ENCODE measurements at places on chromosomes 2 and 18.

DNA sequence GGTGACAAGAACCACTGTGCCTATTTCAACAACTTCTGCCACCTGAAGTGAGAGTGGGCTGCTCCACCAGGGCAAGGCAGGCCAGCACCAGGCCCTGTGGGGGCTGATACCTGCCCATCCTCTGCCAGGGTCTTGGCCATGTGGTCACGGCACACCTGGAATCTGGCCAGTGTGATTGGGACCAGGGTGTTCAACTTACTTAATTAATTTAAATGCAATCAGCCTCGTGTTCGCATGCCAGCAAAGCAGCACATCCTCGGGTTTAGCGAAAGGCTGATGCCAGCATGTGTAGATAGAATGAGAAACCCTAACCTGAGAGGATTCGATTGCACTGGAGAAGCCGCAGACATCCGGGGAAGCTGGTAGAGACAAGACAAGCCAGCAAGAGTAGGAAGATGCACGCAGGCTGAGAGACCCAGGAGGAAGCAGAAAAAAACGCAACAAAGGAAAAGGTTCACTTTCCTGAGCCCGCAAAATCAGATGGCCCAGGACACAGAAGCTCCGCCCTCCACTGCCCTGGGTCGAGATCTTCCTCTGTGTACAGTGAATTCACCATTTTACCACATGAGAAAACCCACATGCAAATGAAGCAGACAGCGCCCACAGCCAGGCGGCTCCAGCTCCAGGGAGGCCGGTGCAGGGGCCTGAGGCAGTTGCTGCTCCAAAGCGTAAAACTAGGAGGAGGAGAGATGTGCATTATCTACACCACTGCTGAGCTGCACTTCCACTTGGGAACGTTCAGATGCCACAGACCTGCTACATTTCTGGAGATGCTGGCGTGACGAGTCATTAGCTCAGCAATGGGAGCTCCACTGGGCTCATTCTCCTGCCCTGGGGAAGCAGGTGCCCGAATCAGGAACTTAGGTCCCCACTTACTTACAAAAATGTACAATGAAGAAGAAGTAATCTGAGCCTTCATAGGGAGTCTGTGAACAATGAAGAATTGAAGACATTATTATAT lies 92.1 kb downstream of the TMEM18 start:
- DNase-seq = peak; percentile 8

DNA sequence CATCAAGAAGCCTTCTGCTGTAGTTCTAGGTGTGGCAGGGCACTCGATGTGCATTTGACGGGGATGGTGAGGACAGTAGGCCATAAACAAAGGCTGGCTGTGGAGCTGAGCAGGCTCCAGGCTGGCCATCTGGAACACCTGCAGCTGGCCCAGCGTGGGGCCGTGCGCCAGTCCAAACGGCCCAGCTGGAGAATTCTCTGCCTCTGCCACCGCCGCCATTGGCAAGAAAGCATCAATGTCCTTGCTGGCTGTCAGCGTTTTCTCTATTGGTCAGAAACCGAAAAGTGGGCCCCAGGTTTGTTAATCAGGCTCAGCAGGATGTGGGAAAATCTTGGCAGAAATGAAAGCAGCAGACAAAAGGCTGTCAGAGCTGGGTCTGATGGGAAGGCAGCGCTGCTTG lies 24.0 kb upstream of the CTIF start:
- DNase-seq = no peak

- DNase-seq = no peak
Observed at GRCh38 chr2:172083628-172084394, 1.5 kb upstream of the DLX1 start.

- no peak for DNase-seq
Observed at GRCh38 chr2:167253025-167253424, 364.7 kb downstream of the XIRP2 start.

- DNase-seq = no peak
Observed at GRCh38 chr2:128638341-128639119, 319.9 kb upstream of the HS6ST1 start.

DNA sequence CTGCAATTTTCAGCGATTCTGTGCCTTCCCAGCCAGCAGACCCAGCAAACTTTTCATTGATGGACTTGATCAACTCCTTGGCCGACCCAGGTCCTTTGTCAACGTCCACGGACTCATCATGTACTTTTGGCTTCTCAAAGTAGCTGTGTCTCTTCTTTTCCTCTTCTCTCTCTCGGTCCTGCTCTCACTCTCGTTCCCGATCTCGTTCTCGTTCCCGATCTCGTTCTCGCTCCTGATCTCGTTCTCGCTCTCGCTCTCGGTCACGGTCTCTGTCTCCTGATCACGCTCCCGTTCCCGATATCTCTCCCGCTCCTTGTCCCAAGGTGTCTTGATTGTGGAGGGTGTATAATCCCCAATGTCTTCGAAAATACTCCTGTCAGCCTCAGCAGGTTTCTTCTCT lies 219.5 kb upstream of the FANCL start:
- DNase-seq = no peak

GRCh38 chr18:22279741-22280452 lies 110.5 kb downstream of the GATA6 start:
- DNase-seq = no peak

DNA sequence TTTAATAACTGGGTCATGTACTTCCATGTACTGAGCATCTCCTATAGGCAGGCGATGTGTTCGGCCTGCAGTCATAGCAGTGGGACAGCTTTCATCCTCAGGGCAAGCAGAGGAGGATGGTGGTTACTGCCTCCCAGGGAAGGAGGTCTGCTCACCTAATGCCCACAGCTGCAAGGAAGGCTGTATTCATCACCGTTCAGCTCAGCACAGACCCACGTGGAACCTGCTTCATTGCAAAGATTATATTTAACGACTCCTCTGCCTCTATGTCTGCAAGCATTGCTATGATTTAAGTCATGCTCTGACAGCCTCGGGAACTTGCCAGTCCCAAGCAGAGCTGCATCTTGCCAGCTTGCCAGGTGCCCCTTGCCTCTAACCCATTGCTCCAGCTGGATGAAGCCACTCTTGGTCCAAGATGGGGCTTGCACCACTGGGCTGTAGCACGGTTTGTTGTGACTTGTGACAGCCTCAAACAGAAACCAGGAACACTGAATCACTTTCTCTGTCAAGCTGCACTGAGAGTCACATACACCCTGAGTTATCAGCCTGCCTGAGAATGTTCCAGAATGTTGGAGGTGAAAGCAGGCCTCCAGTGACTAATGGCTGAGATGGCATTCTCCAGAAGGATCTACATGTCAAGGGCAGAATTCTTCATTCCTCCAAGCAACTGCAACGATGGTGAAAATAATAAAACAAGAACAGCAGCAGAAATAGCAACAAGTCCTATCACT lies 651.1 kb upstream of the ID2 start:
- no peak for DNase-seq

DNA sequence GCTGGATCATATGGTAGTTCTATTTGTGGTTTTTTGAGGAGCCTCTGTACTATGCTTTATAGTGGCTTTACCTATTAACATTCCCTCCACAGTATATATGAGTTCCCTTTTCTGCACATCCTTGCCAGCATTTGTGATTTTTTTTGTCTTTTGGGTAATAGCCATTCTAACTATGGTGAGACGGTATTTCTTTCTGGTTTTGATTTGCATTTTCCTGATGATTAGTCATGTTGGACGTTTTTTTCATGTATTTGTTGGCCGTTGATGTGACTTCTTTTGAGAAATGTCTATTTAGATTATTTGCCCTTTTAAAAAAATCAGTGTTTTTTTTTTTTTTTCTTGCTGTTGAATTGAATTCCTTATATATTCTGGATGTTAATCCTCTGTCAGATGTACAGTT lies 31.1 kb downstream of the ACTR3 start:
- DNase-seq = no peak

GRCh38 chr18:43078478-43079092 lies 36.9 kb downstream of the RIT2 start:
- DNase-seq = no peak

DNA sequence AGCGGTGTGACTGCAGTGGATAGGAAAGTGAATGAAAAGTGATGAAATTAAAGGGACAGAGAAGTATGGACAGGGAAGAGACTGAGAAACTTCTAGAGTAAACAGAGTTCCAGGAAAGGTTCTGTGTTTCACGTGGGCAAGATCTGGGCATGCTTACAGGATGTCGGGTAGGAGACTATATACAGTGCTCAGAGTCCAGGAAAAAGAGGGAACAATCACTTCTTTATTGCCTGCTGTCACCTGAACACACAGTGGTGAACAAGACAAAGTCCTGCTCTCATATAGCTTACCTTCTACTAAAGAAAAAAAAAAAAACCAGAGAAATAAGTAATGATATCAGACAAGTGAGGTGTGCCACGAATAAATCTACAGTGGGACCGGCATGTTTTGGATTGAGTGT lies 2.4 kb downstream of the LRPPRC start:
- DNase-seq = no peak

GRCh38 chr18:36610258-36610657 lies 218.5 kb downstream of the TPGS2 start:
- no peak for DNase-seq

DNA sequence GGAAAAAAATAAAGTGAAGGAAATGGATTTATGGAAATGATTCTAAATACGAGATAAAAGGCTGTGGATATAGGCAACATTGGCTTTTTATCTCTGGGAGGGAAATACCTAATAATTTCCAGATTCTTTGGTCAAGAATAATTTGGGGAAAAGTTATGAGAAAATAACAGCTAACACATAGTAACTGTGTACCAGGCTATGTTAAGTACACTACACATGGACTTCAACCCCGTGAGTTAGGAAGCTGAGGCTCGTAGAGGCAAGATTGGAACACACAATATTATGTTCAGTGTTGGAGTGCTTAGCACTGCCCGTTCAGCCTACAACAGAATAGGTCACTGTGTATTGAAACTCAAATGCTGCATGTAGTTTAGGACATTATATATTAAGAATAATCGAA lies 34.3 kb upstream of the GPD2 start:
- DNase-seq = no peak

- DNase-seq = no peak
Observed at GRCh38 chr2:161055289-161055688, 104.9 kb upstream of the TANK start.

DNA sequence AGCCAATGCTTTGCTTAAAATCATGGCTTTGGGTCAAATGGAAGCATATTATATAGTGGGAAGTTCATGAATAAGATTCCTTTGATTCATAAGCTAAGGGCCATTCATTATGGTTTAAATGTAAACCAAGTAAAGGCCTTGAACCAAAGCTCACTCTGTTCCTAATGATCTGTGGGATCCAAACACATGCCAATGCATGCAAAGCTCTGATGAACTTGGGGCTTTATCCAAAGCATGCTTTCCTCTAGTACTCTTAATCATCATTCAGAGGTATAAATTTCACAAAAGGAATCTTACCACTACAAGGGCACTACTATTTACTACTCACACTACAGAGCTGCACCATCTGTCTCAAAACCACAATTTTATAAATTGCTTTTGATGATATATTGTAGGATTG lies 102.8 kb upstream of the RBMS1 start:
- DNase-seq = no peak

DNA sequence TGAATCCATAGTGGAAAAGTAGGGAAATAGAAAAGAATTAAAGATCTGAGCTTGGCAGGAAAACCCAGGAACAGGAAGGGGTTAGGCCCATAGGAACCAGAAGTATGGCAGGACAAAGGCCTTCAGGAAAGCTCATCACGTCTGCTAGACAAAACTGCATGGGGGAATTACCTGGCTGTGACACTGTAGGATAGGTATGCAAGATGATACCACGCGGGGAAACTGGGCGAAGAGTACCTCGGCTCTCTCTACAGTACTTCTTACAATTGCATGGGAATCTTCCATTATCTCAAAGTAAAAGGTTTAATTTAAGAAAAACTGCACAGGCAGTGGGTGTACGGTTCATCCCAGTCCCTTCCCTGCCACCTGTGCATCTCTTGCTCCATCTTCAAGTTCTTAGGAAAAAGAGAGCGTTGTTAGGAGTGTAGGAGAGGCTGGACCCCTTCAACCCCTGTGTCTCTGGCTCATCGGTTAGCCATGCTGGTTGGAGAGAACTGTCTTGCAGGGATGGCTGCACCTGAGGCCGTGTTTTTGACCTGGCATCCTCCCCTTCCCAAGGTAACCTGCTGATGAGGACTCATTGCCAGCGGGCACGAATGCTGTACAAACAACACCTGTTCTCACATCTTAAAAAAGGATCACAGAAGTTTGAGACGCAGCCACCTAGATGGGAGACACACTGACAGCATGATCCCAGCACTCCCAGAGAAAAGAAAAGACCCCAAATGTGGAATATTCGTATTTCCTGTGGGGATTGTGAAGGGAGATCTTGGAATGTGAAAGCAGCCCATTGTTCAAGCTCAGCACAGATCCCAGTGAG lies 120.5 kb upstream of the COPS8 start:
- no peak for DNase-seq

DNA sequence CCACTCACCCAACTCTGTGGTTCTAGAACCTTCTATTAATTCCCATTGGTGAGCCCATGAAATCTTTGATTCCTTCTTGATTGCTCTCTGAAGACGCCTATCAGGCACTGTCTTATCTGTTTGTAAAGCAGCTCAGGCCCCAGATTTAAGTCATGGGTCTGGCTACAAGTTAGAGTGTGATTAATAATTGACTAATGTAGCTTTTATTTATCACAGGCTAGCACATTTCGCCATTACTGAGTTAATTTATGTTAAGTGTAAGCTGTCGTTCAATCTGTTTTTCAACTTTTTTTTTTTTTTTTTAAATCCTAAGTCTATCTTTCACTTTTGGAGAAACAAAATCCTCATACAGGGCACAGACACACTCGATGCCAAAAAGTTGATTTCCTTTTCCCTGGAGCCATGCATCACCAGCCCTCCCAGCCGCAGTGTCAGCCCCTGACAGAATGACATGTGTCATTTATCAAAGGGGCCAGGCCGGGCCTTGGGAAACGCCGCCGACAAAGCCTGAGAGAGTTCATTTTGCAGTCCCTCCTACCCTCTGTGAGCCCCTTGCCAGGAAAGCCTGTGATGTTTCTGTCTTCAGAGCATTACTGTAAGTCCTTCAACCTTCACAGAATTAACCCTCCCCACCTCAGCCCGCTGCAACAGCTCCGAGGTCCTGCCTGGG lies 15.8 kb downstream of the TSHZ1 start:
- DNase-seq = no peak

DNA sequence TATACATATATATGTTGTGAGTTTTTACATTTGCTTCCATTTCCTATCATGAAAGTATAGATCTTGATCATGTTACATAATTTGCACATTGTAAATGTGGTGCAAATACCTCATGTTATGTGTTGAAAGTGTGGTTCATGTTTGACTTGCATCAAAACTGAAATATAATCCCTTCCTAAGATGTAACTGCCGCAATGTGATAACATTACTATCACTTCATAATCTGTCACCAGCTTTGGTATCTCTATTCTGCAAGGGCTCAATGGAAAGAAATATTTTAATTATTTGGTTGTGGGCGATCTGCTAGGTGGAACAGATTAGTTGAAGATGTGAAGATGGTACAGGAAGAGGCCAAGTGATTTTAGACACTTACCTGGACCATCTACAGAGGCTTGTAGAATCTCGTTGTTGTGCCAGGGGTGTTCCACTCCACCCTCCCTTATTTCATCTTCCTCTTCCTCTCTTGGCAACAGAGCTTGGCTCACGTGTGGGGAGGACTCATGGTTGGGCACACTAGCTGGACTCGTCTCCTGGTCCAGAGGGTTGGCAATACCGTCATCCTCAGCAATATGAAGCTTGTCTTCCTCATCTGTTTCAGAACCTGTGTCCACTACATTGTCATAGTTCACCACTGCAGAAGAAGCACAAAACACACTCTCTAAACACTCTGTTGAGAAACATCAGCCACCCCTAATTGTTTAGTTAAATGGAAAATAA lies 90.4 kb downstream of the ZEB2 start:
- no peak for DNase-seq

All from stimulated activated CD4-positive, alpha-beta T cell treated with anti-CD3 and anti-CD28 coated beads, TNF-alpha, amount 100 ng/mL, for 1 hour (primary cell).